T-helper 1 cell (primary cell): ENCODE measurements at places on chromosomes 13 and 19.

DNA sequence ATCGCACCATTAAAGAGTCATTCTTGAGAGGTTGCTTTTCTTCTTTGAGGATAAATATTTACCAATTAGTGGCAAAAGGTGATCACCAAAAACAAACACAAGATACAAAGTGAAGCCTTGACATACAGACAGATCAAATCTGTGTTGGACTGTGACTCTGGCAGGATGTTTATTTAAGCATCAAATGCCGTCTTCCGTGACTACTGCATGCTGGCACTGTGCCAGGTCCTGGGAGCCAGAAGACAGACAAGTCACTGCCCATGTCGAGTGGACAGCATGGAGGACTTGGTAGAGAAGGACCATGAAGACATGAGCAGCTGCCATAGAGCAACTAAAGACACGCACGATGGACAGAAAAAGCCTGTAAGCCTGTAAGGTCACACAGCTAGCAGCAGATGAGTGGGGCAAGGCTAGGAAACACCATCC lies 92.8 kb upstream of the FARP1 start:
- no peak for DNase-seq

DNA sequence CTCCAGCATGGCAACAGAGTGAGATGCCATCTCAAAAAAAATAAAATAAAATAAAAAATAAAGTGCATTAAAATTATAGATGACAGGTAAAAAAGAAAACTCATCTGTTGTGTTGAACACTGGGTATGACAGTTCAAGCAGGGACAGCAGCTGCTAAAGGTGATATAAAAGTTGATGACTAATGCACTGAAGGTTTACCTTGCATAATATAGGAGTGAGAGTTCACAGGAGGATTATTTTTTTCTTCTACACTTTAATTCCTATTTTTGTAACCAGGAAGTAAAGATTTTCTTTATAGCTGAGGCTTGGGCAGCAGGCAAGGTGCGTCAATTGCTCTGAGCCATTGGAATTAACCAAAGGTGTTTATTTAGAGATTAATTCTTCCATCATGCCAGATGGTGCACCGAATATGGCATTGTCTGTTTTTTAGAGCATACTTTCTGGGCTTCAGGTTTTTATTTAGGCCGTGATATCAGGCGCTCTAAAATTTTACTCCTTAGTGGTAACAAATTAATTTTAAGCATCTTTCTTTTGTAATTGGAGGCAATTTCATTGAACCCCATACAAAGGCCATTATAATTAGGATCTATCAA lies 337.0 kb upstream of the SLC10A2 start:
- no peak for DNase-seq

DNA sequence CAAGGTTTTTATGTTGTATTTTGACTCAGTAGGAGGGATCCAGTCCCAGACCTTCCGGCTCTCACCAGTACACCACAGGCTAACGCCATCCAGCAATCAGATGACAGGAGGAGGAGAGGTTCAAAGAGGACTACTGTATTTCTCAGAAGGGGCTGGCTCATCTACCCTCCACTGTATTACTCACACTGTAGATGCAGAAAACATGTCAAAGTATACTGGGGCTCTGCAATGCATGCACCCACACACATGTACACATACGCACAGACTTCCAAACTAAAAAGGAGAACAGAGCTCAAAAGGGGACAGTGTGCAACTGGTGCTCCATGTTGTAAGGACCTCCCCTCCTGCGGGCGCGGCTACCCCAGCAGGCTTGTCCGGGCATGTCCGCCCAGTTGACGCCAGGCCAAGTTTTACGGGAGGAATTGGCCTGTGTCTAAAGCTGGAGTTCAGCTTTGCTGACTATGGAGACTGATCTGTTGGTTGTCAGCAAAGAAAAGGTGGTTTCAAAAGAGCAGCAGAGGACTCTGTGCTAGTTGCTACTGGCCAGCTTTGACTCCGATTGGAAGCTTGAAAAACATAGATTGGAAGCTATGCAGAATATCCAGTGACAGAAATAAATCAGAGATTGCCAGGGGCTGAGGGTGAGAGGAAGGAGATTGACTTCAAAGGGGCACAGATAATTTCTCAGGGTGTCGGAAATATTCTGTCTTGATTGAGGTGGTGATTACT lies 314.2 kb downstream of the DLEU7 start:
- no peak for DNase-seq

DNA sequence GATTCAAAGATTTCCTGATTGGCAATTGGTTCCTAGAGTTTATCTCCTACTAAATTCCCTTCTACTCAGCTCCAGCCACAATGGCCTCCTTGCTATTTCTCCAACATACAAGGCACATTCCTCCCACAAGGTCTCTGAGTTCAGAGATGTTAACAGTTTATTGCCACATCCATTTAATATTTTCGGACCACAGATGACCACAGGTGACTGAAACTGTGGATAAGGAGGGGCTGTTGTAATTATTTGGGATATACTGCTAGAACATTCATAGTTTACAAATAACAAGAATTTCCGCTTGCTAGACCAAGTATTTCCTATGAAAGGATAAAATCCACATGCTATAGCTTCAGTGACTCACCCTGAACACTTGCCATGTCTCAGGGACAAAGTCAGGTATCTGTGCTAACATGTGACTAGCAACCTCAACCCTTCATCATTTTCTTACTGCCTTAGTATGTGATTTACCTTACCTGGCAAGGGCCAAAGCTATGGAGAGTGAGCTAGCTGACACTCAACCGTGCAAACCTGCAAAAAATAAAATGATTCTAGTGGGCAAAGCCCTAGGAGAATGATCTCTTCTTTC lies 117.7 kb downstream of the TBC1D4 start:
- no peak for DNase-seq

GRCh38 chr19:38944981-38945506 lies 14.3 kb downstream of the MRPS12 start:
- DNase-seq = no peak

GRCh38 chr13:29239653-29240525 lies 355.6 kb downstream of the SLC7A1 start:
- DNase-seq = no peak

DNA sequence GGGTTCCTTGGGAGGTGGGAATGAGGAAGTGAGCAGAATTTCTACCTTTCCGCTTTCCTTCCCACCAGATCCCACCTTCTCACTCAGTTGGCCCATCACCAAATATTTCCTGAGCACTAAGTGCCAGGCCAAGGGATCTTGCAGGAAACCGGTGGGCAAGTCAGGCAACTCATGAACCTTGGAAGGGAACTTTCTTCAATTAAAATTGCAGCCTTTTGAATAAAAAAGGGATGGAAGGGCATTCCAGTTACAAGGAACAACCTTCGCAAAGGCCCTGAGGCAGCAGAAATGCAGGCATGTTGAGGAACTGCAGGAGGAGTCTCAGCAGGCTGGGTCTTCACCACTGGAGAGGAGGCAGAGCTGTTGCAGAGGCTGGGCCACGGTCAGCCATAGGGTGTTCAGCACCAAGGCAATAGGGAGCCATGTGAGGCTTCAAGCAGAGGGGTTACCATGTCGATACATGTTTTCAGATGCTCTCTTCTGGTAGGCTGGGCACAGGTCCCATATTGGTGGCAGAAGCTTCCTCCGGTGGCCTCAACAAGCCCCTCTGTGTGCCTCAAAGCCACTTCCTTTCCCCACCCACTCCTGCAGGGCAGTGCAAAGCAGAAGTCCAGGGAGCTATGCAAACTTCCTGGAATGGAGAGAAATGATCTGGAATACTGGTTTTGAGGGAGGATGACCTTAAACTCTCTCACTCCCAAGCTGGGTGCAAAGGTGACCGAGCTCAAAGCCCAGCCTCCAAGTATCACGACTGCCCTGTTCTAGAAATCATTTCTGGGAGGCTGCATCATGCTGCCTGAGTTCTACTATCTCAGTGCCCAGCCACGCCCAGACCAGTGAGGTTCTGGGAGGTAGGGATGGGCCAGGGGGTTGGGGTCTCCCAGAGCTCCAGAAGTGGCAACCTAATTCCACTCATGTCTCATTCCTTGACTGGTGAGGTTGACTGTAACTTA lies at the start of gene FUT6:
Gene FUT6 (minus strand): TSS at position 638 of the 953 bp plus-strand sequence. CDS start 7,135 bp downstream, outside the sequence.
- DNase-seq = no peak

DNA sequence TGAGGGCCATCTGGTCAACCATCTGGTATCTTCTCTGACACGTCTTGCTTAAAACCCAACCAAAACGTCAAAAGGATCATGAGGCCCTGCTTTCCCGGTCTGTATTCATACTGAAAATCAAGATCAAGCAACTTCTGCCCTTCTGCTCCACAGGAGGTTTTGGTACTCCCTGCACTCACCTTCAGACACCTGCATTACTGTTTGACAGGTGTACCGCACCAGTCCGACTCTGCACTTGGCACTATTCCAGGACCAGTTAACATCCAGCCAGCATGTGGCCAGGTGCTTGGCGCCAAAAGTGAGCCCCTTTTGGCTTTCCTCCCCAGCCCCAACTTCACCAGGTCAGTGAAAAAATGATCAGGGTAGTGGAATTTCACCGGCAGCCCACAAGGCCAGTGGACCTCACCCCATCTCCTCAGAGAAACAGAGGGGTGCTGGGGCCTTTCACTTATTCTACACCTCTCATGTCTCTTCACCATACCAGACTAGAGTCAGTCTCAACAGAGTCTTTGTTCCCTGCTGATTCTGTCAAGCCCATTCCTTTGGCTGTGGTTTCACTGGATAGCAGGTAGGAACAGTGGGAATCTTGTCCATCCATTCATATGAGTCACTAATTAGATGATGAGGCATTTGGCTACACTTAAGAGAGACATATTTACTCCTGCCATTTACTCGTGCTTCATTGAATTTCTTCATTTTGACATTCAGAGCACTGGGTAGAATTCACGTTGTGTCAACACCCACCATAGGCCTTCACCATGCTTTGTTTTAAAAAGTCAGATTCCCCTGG lies 85.3 kb downstream of the ZNF726 start:
- no peak for DNase-seq

DNA sequence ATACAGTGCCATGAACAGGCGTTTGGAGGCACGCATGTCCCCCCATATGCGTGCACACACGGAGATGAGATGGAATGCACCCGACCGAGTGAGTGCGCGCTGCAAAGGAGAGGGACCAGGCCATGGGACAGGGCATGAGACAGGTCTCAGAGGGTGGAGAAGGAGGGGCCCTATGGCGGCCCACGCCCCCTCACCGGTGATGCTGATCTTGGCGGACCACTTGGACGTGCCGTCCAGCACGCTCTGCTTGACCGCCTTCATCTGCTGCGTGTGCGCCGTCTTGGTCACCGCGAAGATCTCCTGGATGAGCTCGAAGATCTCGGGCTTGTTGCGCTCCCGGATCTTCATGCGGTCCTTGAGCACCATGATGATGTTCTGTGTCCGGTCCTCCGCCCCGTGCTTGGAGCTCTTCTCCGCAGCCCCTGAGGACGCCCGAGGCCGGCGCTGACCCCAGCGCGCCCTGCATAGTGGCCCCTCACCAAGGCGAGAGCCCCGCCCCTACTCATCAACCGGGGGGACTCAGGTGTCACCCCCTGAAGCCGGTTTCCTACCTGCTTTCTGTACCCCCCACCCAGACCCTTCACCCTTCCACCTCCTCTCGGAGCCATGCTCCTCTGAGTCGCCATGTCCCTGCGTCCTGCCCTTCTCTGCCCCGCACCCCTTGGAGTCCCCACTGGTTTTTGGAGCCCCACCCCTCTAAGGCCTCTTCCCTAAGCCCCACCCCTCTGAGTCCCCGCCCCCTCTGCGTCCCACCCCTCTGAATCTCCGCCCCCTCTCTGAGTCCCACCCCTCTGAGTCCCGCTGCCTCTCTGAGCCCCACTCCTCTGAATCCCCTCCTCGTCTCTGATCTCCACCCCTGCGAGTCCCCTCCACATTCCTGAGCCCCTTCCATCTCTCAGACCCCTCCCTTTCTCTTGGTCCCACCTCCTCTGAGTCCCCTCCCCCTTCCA lies 40.8 kb downstream of the UNC13A start:
- DNase-seq = no peak

- no peak for DNase-seq
These were observed 34.4 kb downstream of the STARD13 start for GRCh38 chr13:33251131-33251661.

GRCh38 chr19:48445606-48446481 lies at the start of gene GRWD1:
Gene GRWD1, plus strand, starts transcription at chr19:48445983. Its CDS starts 23 bp downstream, at chr19:48446006.
- peak; percentile 88 for DNase-seq
